ENCODE measurements at places on chromosomes 16 and 17.

DNA sequence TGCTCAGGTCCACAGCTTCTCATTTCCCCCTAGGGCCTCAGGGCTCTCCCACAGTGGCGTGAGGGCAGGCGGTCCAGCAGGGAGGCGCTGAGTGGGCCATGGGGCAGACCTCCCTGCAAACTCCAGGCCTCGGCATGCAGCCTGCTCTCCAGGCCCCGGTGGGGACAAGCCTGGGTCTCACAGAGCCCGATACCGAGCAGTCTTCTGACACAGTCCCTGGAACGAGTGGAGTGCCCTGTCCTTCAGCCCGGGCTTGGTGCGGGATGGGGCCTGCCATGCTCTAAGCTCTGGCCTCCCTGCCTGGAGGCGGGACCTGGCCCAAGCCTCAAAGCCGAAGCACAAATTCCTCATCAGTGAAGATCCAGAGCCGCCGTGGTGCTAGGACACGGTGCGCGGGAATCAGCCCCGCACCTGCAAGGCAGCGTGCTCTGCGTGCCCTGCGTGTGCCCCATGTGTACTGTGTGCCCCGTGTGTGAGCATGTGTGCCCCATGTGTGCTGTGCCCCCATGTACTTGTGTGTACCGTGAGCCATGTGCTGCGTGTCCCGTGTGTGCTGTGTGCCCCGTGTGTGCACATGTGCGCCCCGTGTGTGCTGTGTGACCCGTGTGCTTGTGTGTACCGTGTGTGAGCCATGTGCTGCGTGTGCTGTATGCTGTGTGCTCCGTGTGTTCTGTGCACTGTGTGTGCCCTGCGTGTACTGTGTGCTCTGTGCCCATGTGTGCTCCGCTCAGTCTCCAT, 56.1 kb downstream of the ENGASE start:
- no peaks in the 10 kb centered on the region for H3K36me3 ChIP-seq
- H3K4me1 ChIP-seq, result no peaks in the 10 kb centered on the region
- H3K27me3 ChIP-seq, result no peaks in the 10 kb centered on the region
- DNase-seq, result no peak

DNA sequence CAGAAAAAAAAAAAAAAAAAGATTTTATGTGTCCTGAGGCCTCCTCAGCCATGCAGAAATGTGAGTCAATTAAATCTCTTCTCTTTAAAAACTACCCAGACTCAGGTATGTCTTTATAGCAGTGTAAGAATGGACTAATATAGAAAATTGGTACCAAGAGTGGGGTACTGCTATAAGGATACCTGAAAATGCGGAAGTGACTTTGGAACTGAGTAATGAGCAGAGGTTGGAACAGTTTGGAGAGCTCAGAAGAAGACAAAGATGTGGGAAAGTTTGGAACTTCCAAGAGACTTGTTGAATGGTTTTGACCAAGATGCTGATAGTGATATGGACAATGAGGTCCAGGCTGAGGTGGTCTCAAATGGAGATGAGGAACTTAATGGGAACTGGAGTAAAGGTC, 17.3 kb upstream of the CNEP1R1 start:
- no peaks in the 10 kb centered on the region for H3K27me3 ChIP-seq
- no peak for DNase-seq
- H3K36me3 ChIP-seq, result no peaks in the 10 kb centered on the region
- H3K27ac ChIP-seq, result no peak overlapping the region
- H3K4me3 ChIP-seq, result no peak overlapping the region

GRCh38 chr16:15553313-15554088, 89.5 kb downstream of the MARF1 start:
- no peak overlapping the region for H3K27ac ChIP-seq
- H3K27me3 ChIP-seq, result no peaks in the 10 kb centered on the region
- no peak overlapping the region for H3K4me3 ChIP-seq
- peaks cover 4% of the 10 kb centered on the region for H3K36me3 ChIP-seq

DNA sequence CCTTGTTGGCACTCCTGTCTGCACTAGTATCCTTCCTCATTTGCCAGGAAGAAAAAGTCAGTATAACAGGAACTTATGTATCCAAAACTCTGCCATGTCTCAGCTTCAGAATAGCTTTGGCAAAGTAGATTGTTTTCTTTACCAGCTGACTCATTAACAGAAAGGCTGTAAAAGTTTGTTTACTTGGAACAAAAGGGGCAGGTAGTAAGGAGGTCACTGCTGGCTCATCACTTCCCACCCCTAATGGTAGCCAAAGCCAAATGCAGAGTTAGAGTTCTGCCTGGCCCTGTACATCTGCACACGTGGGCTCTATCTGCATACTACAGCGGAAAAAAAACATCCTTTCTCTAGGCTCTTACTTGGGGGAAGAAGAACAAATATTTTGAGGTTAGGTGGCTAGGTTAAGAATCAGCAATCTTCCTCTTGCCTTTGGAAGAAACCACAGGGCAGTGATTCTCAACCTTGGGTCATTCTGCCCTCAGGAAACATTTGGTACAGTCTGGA, 90.9 kb upstream of the BCAR1 start:
- H3K4me3 ChIP-seq, result no peak overlapping the region
- H3K36me3 ChIP-seq, result no peaks in the 10 kb centered on the region
- H3K4me1 ChIP-seq, result peaks cover 18% of the 10 kb centered on the region

DNA sequence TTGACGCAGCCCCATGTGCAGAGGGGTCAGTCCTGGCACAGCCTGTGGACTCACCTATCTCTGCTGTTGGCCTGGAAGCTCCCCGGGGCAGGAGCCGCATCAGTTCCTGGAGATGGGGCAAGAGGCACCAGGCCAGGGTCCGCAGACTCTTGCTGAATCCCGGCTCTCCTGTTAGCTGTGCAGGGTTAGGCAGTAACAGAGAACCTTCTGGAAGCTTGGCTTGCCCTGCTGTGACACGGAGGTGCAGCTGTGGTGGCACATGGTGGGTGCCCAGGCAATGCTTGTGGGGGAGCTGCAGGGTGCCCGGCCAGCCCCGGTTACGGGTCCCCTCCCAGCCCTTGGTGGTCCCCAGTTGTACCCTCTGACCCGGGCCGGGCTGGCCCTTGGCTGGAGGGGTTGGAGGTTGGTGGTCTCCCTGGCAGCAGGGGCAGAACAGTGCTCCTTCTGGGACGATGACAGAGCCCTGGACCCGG, 26.0 kb upstream of the ZNF469 start:
- H3K4me1 ChIP-seq, result no peaks in the 10 kb centered on the region
- no peak overlapping the region for H3K27ac ChIP-seq
- no peak for DNase-seq
- no peak overlapping the region for H3K4me3 ChIP-seq
- no peaks in the 10 kb centered on the region for H3K36me3 ChIP-seq

DNA sequence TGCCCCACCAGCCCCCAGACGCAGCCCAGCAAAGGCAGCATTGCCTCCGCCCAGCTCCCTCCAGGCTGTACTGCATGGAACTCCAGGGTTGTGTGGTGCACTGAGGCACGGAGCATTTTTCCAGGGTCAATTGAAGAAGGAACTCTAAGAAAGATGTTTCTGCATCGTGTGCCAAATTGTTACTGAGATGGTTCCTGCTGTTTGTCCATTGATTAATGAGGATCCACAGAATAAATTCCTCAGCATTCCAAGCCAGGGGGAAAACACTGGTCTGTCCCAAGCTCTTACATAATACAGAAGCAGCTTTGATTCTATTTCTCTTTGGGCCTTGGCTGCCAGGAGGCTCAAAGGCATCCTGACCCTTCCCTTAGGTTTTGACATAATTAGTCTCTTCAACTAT, 80.9 kb downstream of the ZNF423 start:
- H3K27me3 ChIP-seq, result no peaks in the 10 kb centered on the region
- DNase-seq, result no peak
- no peaks in the 10 kb centered on the region for H3K36me3 ChIP-seq

DNA sequence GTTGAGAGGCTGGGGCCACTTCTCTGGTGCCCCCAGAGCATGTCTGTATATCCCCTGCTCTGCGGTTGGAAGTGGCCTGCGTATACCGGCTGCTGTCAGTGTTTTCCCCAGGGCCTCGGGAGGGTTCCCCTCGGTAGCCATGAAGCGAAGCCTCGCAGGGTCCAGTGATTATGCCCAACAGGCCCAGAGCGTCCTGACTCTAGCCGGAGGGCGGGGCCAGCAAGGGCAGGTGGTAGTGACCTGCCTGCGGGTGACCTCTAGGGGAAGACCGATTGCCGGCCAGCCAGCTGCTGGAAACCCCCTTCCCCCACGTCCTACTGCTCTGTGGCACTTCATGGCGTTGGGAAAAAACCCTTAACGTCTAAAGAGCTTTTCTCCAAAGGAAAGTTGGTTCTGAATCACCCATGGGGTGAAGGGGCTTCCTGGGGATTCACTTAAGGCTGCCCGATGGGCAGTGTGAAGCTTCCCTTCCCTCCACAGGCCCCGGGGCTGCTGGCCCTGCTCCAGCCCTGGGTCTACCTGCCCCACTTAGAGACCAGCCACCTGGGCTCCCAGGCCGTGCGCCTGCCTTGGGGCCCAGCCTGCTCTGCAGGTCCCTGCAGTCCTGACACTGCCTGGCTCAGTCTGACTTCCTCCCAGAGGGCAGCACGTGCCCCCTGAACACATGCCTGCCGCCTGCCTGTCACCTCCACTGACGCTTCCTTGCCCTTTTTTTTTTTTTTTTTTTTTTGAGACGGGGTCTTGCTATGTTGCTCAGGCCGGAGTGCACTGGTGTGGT, 72.8 kb downstream of the SOCS1 start:
- H3K27ac ChIP-seq, result no peak overlapping the region
- DNase-seq, result no peak
- H3K4me3 ChIP-seq, result no peak overlapping the region
- H3K27me3 ChIP-seq, result no peaks in the 10 kb centered on the region

DNA sequence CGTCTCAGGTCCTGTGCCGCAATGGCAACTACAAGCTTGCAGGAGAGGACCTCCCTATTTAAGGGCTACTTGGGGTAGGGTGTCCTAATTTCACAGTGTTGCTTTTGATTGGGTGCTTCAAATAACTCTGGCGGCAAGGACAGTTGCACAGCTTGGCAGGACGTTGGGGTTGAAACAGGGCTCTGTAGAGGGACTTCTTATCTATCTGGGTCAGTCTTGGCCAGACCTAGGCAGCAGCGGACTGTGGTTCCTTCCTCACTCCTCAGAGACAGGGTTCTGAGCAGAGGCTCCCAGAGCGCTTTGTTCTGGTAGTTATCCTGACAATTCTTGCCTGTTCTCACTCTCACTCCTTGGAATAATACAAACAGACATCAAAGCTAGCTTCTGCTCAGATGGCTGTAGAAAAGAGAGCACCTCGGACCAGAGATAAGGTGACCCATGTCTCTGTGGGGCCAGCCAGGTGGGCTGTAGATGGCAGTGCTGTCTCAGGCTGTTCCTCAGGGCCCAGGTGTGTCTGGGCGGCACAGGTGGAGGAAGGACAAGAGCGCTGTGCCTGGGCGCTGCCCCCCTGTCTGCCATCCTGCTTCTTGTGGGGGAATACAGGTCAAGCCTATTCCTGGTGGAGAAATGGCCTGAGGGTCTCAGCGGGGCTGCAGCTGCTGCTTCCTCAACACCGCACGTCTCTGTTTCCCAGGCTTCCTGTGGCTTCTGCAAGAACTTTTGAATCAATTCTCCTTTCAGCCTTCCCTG, 61.0 kb downstream of the PLD6 start:
- H3K4me3 ChIP-seq, result no peak overlapping the region
- H3K4me1 ChIP-seq, result peaks cover 15% of the 10 kb centered on the region
- no peaks in the 10 kb centered on the region for H3K27me3 ChIP-seq
- DNase-seq, result no peak
- H3K36me3 ChIP-seq, result peaks cover 48% of the 10 kb centered on the region

DNA sequence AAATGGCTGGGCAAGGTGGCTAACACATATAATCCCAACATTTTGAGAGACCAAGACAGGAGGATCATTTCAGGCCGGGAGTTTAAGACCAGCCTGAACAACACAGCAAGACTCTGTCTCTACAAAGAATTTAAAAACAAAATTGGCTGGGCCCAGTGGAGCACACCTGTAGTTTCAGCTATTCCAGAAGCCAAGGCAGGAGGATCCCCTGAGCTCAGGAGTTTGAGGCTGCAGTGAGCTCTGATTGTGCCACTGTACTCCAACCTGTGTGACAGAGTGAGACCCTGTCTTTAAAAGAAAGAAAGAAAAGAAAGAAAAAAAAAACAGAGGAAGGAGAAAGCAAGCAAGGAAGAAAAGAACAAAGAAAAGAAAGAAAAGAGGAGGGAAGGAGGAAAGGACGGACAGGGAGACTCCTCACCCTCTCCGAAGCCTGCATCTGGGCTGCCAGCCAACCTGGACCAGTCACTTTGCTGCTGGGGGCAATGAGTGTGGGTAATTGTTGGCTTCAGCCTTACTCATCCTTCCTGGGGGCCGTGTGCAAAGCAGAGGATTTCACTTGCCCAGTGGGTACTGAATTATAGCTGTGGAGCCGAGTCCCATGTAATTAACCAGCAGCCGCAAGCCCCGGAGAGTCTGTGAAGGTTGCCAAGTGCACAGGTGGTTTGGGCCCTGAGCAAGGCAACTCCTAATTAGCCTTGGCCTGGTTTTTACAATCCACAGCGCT, 6.7 kb upstream of the MT4 start:
- no peaks in the 10 kb centered on the region for H3K36me3 ChIP-seq
- no peak overlapping the region for H3K4me3 ChIP-seq
- no peak overlapping the region for H3K27ac ChIP-seq
- H3K4me1 ChIP-seq, result no peaks in the 10 kb centered on the region
- no peak for DNase-seq
- H3K27me3 ChIP-seq, result no peaks in the 10 kb centered on the region

DNA sequence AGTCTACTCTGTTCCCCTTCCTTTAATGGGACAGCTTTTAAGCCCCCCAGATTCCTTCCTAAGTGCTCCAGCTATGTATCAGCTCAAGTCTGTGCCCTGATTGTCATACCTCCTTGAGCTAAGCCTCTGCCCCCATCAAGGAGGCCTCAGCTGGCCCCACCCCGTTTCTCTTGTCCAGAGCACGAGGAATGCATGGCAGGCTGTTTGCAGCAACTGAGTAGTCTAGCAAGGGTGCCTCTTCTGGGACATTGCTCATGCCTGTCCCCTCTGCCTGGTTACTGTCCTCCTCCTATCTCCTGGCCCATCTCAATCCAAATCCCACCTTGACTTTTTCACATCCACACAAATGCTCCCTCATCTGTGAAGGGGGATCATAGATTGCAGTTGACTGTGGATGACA, 27.8 kb upstream of the TMEM220 start:
- H3K4me3 ChIP-seq, result no peak overlapping the region
- DNase-seq, result no peak
- no peaks in the 10 kb centered on the region for H3K36me3 ChIP-seq

DNA sequence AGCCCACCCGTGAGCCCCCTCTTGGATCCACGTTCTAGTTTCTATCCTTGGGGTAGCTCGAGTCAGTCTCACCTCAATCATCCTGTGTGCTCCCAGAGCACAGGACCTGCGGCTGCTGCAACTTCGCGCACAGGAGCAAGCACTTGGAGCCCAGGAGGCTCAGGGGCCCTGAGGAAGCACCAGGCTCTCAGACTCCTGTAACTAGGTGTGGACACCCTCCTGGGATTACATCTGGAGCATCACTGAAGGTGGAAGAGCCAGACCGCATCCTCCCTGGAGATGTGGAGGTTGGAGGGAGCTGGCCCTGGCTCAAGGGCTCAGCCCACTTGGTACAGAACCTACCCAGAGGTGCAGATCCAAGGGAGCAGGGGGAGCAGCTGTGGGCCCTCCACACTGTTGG, 2.7 kb downstream of the HBQ1 start:
- peaks cover 16% of the 10 kb centered on the region for H3K27me3 ChIP-seq
- H3K4me3 ChIP-seq, result no peak overlapping the region
- H3K4me1 ChIP-seq, result peaks cover 14% of the 10 kb centered on the region
- H3K27ac ChIP-seq, result no peak overlapping the region
